NCI-H2171 treated with DMSO at 0.1 percent for 48 hours (cell line): ENCODE measurements at places on chromosomes 1 and 21.

DNA sequence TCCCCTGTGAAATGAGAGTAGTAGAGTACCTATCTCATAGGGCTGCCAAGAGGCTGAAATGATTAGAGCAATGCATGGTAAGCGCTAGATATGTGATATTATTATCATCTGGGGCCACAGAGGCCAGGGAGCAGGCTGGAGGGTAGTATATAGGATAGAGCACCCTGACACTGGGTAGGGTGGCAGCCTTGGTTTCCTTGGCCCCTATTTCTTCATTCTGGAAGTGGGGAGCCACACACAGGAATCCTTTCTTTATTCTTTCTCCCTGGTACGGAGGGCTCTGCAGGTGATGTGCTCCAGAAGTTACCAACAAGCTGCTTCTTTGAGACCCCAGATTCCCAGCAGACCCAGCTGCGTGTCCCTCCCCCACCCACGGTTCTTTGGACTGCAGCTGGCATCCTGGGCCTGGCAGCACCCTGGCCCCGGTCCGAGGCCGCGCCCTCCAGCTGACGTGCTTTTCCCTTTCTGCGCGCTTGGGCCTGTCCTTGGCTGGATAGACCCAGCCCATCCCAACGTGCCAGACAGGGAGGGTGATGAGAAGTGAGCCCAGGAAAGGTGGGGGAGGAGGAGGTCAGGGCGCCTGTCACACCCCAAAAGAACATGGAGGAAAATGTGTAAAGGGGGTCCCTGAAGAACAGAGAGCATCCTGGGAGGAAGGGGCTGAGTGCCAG lies 18.2 kb downstream of the INAVA start:
- no peak for DNase-seq

DNA sequence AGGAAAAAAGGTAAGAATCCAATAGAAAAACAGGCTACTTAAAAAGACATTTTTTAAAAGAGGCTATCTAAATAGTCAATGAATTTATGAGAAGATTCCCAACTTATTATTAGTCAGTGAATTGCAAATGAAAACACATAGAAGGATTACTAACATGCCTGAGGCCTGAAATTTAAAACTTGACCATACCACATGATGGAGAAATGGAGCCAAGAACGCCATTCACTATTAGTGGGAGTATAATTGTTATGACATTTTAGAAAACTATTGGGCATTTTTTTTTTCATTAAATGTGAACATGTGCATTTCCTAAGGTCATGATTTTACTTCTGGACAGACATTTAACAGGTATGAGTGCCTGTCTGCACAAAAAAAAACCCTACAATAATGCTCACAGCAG lies 24.8 kb upstream of the OR2B11 start:
- no peak for DNase-seq

GRCh38 chr1:184745110-184745509 lies 9.5 kb downstream of the EDEM3 start:
- DNase-seq: no peak

- no peak for DNase-seq
These were observed 75.2 kb downstream of the NFIA start for GRCh38 chr1:61157468-61157987.

- no peak for DNase-seq
These were observed 76.4 kb downstream of the TTC3 start for GRCh38 chr21:37149411-37149810.

GRCh38 chr1:115790846-115791245 lies 22.3 kb upstream of the CASQ2 start:
- no peak for DNase-seq

- DNase-seq: no peak
These were observed 54.2 kb upstream of the B3GALT2 start for GRCh38 chr1:193240609-193241008.

DNA sequence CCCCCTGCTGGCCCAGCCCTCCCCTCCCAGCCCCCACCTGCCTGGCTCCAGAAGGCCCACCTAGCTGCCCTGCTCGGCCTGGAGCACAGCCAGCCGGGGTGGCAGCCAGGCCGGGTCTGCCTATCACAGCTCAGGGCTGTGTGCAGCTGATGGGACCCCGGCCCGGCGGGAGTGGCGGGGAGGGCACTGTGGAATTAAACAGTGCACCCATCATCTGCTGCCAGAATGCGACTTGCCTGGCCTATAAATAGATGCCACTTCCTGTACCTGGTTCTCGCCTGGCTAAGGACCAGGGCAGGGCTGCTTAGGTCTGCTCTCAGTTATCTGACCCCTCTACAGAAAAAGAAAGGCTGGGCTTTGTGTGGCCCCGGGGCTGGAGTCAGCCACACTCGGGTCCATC lies 98.2 kb upstream of the VAMP3 start:
- DNase-seq: no peak

DNA sequence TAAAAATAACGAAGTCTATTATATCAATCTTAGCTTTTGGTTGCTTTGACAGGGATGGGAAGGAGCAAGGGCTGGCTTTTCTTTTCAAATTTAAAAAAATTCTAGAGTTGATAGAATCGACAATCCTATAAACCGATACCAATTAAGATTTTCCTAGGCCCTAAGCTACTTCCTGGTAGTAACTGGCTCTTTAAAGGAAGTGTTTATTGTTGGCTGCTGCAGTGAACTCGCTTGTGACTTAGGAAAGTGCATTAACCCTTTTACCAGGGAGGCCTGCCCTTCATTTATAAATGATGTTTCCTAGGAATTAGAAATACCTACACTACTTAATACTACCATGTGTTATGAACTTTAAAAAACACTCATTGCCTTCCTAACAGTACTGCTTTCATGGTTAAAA lies 33.2 kb downstream of the ATP5PF start:
- DNase-seq: no peak

GRCh38 chr1:232995189-232995588 lies 44.8 kb downstream of the NTPCR start:
- DNase-seq: no peak

DNA sequence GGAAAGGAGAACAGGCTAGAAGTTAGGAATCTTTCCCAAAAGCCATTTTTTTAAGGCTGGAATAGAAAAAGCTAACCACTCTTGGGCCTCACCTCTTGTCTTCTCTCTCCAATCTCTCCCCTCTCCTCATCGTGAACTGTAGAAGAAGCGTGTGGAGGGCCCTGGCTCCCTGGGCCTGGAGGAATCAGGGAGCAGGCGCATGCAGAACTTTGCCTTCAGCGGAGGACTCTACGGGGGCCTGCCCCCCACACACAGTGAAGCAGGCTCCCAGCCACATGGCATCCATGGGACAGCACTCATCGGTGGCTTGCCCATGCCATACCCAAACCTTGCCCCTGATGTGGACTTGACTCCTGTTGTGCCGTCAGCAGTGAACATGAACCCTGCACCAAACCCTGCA lies 19.4 kb downstream of the PPP1R8 start:
- DNase-seq: no peak

DNA sequence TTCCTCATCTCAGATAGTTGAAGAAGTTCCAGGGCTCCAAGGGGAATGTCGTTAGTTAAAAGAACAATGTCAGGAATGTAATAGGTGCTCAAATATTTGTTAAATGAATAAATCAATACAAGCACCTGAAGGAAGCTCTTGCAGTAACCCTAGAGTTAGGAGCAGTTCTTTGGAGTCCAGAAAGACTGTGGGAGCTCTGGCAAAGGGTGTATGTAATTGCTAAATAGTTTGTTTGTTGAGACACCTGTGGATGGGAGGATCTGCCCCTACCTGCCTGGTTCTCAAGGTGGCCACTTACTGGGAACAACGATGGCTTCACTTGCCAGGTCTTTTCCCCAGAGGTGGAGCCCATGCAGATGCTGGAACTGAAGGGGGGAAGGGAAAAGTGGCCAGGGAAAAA lies 27.5 kb upstream of the JUN start:
- DNase-seq: no peak
